ENCODE measurements at places on chromosomes 2 and 18.

DNA sequence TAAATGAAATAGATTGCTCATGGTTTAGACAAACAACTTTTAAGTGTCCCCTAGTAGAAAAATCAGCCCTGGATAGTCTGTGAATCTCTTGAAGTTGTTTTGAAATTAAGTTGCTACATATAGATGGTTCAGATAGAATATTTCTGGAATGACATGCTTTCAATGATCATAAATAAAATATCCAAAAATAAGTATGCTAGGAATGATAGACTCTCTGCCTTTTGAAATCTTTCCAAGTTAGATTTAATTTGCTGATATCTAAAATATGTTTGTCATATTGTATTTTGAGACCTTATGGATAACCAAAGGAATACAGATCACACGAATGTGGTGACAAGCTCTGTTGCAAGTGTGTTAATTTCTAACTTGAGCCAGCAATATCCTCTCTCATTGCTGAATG, 488.7 kb downstream of the THSD7B start:
- no peak for DNase-seq

GRCh38 chr2:81648806-81649205, 1344.3 kb upstream of the LRRTM1 start:
- no peak for DNase-seq

DNA sequence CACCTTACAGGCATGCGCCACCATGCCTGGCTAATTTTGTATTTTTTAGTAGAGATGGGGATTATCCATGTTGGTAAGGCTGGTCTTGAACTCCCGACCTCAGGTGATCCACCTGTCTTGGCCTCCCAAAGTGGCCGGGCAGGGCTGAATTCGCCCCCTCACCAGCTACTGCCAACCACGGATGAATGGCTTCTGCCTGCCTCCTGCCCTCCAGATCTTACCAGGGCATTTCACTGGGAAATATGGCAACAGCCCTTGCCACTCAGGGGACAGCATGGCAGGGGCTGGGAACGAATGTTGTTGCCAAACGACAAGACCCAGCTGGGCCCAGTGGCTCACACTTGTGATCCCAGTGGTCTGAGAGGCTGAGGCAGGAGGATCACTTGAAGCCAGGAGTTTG, 1.8 kb upstream of the ALPP start:
- DNase-seq, result no peak

DNA sequence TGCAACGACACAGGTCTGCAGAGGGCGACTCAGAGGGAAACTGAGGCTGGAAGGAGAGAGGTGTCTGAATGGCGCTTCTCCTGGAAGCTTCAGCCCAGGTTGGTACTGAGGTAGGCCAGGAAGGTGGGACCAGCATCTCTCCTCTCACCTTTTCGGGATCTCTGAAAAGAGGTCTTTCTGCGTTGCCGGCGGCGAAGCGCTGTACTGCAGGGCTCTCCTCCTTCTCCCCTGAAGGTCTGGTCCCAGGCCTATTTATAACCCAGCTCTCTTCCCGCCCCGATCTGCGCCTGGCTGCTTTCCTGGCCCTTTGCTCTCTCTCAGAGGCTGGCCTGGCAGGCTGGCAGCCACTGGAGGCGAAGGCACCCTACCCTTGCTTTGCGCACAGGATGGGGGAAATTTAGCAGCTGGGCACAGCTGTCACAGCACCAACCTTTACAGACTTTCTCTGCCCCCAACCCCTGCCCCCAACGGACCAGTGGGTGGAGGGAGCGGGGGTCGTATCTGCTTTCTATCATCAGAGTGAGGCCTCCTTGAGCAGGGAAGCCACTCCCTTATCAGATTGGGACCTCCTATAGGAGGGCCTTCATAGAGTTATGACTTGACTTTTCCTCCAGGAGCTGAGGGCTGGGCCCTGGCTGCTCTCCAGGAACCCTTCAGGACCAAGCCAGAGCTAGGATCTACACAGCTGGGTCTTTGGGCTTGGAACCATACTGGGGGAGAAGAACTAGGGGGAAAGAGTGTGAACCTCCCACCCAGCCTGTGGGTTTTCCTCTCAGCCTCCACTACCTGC, 1.1 kb downstream of the DYSF start:
- no peak for DNase-seq

DNA sequence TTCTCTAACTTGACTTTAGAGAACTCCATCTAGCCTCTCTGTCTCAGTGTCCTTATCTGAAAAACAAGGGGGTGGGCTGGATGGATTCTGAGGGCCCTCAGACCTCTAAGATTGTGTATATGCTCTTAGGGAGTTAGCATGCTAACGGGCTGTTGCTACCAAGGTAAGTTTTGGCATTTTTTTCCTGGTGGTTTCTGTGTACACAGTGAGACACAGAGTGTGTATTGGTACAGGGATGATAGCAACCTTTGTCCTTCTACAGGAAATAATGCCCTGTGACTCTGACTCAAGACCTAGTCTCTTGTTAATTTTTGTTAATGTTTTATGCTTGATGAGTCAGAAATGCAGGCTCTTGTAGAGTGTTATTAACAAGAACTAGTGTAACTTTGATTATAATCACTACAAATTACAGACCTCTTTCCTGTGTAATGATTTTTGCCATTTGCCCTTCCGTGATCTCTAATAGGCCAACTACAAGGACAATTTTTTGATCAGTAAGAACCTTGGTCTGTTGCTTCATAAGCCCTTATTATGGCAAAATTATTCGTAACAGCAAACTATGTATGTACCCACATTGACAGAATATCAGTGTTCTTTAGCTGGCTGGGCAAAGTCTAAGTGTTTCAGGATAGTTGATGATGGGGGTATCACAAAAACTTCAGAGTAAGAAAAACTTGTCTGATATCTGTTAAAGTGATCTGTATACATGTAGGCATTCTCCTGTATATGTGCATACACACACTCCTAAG, 89.7 kb downstream of the SPTBN1 start:
- peak; percentile 67 for DNase-seq

GRCh38 chr2:143420313-143420712, 291.1 kb downstream of the ARHGAP15 start:
- no peak for DNase-seq

- no peak for DNase-seq
Measured at GRCh38 chr18:58305792-58306191, 261.8 kb downstream of the NEDD4L start.

DNA sequence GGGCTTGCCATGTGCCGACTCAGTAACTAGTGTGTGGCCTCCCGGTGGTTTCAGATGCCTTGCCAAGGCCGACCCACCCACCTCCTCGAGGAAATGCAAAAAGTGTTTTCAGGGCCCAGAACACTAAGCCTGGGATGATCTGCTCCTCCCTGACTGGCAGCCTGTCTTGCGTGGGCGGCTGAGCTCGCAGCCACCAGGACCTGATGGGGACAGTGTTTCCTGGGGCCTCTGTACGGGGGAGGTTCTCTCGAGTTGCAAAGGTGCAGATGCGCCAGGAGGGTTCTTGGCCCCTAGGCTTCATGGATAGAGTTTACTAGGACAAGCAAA, 85.2 kb downstream of the GLI2 start:
- no peak for DNase-seq

DNA sequence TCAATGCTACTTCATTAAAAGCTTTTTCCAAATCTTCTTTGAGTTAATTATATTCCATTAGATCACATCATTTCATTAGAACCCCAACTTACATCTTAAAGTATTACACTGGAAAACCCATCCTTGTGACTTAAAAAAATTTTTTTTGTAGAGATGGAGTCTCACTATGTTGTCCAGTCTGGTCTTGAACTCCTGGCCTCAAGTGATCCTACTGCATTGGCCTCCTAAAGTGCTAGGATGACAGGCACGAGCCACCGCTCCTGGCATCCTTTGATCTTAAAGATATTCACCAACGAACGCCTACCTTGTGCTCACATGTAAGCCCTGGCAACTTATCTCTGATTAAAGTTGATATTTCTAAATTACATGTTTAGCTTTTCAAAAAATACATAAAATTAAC, 6.7 kb downstream of the LAPTM4A start:
- no peak for DNase-seq

DNA sequence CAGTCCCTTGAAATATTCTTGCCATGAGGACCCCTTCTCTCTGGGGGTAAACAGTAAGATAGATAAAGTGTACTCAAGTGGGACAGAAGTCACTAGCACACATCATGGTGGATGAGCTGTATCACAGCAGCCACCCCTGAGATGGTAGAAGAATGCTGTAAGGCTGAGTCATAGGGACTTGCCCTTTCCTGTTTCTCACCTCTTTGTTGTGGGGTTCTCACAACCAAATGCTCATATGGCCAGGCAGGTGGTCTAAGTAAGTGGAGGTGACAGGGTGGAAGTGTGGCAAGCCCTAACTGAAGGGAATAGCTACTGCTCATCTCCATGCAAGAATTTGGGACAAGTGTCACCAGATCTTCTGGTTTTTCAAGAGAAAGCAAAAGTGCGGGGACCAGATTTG, 202.7 kb upstream of the SLC14A2 start:
- no peak for DNase-seq

DNA sequence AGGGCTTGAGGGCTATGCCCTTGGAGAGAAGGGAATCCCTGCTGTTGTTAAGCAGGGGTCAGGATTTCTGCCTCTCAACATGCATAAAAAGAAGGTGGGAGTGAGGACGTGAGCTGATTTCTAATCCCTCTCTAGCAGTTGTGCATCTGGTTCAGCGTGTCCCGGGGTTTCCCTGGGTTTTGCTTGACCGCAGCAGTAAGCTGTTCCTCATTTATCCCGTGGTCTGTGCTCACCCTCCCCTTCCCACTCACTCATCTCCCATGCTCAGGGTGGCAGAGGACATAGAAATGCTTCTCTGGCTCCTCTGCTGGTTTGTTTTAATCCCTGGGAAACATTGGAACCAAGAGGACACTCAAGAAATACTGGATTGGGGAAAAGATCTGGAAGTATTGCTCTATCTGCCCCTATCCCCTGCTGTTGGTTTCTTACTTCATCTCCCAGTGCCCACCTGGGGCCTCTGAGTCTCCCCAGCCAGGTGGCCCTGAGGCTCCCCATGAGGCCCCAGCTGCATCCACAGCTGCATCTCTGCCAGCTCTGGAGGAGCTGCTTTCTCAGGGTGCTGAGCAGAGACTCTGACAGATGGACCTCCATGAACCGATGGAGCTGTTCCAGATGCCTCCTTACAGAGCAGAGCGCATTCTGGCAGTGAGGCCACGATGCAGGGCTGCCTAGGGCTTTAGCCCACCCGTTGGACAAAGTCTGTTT, 36.1 kb downstream of the TET3 start:
- no peak for DNase-seq

- DNase-seq, result no peak
Measured at GRCh38 chr2:170201275-170201674, 23.3 kb downstream of the MYO3B start.

DNA sequence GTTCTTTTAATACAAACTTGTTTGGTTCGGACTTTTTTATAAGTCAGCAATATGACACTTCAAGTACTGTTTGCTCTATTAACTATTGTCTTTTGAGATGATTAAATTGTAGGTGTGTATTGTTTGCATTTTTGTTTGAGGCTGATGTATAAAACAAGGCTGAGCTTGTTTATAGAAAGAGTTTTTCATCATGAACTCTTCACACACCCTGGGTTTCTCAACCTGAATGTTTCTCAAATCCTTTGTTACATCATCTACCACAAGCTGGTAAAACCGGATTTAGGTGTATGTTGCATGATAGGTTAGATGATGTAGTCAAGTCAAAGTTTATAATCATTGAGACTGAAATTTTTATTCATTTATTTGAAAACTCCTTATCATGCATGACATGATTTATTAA, 335.2 kb upstream of the LRATD1 start:
- DNase-seq, result no peak

DNA sequence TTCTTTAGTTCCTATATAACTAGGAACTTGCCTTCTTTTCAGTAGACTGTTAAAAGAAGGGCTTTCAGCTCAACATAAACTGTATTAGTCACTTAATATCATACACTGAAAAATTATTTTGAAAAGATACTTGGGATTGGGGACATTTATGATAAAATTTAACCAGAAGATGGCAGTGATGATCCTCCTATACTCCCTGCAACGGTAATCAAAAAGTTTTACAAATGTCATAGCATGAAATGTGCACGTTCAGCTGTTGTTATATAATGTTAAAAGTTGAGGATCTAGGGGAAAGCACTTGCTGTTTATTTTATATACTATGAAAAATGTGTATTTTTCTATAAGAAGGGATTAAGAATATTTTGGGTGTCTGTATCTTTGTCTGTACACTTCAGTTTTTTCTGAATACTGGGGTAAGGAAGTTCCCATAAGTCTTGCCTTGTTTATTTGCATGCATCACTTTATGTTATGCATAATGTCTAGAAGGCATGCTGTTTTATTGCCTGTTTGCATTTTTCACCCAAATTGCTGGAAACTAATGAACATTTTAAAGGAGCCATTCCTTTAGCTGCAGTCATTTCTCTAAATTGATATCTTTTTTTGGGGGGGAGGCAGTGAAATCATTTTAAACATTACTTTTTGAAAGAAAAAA, 19.0 kb downstream of the DYNC1I2 start:
- DNase-seq, result no peak

DNA sequence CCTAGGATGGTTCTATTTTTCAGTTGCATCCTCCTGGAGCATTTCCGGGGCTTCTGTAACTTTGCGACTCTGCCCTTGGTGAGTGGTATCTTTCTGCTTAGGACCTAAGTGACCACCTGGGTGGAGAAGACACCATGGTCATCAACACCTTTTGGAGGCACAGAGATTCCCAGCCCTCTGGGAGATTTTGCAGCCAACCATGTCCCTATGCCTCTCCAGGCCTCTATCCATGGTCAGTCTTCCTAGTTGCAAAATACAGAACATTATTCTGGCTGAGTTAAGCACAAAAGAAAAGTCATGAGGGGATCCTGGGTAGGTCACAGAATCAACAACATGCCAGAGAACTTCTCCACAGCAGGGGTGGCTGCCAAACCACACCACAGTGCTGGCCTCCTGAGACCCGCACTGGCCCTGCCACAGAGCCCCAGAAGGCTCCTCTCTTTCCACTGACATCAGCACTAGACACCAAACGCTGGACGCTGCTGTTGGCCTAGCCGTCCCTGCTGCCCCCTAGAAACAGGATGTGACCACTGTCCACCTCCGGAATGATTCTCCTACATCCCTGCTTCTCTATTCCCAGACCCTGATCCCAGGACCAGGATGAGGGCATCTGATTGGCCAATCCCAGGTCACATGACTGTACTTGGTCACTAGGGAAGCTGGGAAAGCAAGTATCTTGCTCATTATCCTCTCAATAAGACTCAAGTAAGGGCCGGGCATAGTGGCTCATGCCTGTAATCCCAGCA, 47.7 kb downstream of the SMAD7 start:
- no peak for DNase-seq

Data from Caco-2 (cell line).